ENCODE measurements at places on chromosomes 2 and 18. TPM values are rescaled to one million over a fixed set of nuclear protein-coding genes. Genes with fewer than 3 reads are reported as not detected.

GRCh38 chr2:20624884-20625485 is 25.9 kb downstream of the HS1BP3 start:
- DNase-seq: no peak

DNA sequence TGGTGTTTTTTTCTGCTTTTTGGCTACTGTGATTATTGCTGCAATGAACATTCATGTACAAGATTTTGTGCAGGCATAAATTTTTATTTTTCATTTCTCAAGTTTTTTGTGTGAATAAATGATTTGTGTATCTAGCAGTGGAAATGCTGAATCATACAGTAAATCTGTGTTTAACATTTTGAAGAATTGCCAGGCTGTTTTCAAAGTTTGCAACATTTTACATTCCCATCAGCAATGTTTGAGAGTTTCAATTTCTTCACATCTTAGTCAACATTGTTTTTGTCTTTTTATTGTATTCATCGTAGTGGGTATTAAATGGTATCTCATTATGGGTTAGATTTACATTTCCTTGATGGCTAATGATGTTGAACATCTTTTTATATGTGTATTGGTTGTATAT is 98.8 kb upstream of the RBMS1 start:
- DNase-seq: no peak

- DNase-seq: no peak
These were observed 178.1 kb upstream of the MMADHC start for GRCh38 chr2:149765636-149766035.

PDE1A gene
- total RNA-seq: 83.1 TPM

- DNase-seq: no peak
These were observed 31.6 kb downstream of the TNS1 start for GRCh38 chr2:217971166-217971565.

All from uterus (tissue), 4 donors.